ENCODE measurements at places on chromosomes 3 and 15.

DNA sequence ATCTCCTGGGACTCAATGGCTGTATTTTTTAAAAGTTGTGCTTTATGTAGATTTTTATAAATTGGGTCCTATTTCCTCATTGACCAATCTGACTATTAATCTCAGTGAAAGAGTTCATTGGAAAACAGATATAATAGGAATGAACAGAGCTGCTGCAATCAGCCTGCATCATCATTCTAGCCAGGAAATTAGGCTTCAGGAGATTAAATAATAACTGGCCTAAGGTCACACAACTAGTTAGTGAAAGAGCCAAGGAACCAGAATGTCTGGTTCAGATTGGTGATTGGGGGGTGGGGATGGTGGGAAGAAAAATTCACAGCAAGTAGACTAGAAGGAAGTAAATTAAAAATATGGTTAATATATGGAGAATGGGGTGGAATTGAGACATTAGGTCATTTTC is 180.9 kb upstream of the ROPN1 start:
- no peak for DNase-seq

- DNase-seq = no peak
Observed at GRCh38 chr3:15345608-15346137, 13.3 kb upstream of the SH3BP5 start.

- no peak for DNase-seq
Observed at GRCh38 chr3:17771177-17772017, 29.0 kb upstream of the TBC1D5 start.

DNA sequence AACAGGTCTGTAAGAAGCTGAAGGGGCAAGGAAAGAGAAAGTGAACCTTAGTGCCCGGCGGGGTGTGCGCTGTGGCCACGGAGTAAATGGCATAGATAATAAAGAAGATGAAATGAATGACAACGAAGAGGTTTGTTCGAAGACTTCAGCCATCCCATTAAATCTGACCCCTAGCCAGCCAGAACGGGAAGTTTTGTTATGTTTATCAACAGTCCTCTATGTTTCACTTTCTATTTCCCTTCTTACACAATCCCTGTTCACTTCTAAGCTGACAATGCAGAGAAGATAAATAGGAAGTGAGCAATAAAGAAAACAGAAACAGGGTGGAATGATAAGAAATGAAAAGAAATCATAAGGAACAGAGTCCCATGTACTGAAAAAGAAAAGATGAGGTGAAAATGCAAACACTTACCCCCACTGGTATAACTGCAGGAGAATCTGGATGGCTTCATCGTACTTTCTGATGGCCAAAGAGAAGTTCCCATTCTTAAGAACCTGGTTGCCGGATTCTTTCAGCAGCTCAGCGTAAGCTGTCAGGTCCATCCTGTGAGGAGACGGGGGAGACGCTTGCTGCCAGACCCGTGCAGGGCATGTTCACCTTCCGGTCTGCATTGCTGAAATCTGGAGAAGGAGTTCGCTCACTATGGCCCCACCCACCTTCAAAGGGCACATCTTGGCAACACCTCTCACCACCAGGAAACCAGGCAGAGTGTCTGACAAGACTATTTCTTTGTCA is 36.8 kb downstream of the TRANK1 start:
- peak; percentile 43 for DNase-seq

DNA sequence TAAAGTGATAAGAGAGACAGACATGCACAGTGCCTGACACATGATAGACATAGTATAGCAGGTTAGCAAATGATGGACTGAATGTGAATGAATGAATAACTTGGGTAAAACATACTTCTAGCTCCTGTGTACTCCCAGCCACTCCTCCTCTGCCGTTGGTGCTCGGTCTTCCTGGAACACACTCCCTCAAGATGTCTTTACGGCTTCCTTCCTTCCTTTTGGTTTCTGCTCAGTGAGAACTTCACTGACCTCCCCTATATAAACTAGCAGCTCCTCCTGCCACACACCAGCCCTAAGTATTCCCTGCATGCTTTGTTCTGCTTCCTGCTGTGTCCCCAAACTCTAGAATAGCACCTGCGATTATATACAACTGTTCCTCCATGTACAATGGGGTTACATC is 50.2 kb downstream of the RAD54L2 start:
- no peak for DNase-seq

DNA sequence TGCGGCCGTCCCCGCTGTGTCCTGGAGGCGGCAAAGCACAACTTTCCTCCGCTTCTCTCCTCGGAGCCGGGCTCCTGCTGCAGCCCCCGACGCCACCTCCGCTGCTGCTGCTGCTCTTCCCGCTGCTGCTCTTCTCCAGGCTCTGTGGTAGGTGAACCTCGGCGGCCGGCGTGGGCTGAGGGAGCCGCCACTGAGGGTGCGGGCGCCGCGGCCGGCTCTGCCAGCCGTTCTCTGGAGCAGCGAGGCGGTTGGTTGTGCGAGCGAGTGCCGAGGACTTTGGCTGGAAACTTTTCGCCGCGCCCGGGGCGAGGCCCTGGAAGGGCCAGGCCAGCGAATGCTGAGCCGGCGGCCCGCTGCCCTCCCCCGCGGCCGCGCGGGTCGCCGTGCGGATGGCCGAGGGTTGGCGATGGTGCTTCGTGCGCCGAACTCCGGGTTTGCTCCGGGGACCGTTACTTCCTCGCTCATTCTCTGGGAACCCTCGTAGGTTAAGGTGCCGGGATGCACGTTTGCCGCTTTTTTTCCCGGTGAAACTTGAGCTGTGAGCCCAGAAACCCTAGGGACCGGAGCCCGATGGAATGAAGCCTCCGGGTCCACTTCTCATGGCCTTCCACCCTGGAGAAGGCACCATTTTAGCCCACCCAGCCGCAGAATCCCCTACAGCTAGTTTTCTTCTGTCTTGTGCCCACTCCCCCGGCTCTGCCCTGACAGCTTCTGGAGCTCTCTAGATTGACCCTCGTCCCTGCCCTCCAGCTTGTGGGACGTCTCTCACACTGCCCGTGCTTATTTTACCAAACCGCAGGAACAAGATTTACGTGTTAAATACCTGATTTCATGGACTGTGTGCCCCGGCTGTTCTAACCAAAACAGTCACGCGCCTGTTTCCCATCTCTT is 660 bp downstream of the NECTIN3 start:
- DNase-seq = peak; percentile 26

- no peak for DNase-seq
Observed at GRCh38 chr3:16181361-16181760, 6.9 kb downstream of the GALNT15 start.

GRCh38 chr3:66572090-66572675 is 71.4 kb upstream of the LRIG1 start:
- DNase-seq = no peak

- no peak for DNase-seq
Observed at GRCh38 chr15:28191832-28192231, 92.7 kb upstream of the OCA2 start.

GRCh38 chr15:45230245-45230965 is 21.6 kb upstream of the SLC28A2 start:
- DNase-seq = no peak

DNA sequence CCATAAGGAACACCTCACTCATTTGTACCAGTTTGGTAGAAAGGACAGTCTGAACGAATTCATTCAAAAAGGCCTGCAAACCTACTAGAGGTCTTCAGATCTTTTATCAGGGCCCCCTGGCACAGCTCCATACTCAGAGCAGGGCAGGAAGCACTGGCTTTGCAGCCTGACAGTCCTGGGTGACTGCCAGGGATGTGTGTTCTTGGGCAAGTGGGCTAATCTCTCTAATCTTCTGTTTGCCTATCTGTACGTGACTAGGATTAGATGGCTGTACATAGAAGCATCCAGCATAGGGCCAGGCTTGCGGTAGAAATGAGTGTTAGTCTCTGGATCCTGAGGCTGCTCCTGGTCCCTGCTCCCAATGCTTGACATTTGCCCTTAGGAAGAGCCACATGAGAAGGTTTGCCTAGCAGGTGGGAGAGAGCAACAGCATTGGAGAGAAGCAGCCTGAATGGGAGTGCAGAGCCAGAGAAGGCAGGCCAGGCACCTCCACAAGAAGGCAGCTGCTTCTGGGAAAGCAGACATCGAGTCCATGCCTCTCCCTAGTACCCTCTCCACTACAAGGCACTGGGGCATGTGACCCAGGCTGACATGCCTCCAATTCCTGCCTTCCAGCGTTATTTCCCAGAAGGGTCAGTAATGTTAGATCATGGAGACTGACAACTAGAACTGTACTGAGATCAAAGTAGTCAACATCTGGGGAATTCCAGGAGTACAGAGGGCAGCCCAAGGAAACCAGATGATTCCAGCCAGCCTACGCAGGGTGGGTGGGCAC is 1.0 kb upstream of the CXCR6 start:
- DNase-seq = no peak

DNA sequence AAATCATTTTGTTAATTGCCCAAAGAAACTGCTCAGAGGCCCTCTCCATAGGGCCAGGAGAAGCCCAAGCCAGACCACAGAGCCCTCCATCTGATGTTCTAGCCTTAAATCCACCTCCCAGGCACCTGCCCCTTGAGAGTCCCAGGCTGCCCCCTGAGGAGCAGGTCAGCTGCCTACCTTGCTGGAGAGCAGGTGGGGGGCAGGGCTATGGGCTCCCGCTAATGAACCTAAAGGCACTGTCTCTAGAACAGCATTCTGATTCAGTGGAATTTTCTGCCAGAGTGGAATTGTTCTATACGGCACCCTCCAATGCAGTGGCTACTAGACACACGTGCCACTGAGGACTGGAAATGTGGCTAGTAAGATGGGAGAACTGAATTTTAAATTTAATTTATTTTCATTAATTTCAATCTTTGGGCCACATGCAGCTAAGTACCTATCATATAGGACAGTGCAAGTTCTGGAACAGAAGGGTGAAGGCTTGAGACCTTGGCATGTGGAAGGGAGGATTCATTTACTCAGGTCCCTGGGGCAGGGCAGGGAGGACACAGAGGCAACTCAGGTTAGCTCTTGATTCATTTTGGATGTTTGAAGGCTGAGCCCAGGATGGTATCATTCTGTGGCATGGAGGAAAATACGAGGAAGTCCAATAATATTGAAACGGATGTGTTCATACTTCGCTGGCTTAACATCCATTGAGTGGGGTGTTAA is 11.4 kb downstream of the AMOTL2 start:
- no peak for DNase-seq

DNA sequence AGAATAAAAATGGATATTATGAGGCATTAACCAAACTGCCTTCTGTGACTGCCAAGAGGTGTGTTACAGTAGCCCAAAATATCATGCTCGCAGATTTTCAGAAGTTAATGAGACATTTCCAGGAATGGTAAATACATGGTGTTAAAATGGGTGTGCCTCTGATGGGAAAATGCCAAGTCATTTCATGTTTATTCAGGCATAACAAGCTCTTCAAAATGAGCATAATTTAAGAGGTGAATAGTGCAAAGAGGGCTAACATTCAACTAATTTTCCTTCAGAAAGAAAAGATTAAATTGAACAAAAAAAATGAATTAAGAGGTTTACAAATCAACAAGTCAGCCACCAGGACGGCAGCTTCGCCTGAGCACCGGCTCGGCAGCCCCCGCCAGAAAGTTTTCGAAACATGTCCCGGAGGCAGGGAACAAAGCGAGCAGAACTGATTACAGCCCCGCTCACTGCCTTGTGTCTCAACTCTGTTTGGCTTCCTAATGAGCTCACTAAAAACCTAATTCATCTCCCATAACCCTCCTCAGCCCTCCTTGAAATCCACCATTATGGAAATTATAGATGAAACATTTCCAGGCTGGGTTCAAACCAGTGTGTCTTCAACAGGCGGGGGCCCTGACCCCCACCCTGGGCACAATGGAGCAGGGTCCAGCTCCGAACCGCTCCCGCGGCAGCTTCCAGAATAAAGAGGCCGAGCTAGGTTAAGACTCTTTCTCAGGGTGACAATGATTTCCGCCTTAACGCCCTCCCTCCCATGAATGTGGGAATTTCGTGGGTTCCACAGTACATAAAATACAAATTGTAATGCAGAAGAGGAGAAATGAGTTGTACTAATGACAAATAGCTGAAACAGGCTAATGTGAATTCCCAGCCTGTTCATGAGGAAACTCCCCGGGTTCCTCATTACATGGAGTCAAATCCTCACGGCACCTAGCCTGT is 43.9 kb downstream of the MEIS2 start:
- no peak for DNase-seq

GRCh38 chr3:197420115-197420514 is 121.7 kb upstream of the DLG1 start:
- no peak for DNase-seq

GRCh38 chr3:131591394-131592014 is 88.7 kb upstream of the MRPL3 start:
- no peak for DNase-seq

GRCh38 chr15:43194795-43195194 is 9.6 kb downstream of the CCNDBP1 start:
- DNase-seq = no peak

- no peak for DNase-seq
Observed at GRCh38 chr15:101490922-101491733, 1.6 kb upstream of the PCSK6 start.

DNA sequence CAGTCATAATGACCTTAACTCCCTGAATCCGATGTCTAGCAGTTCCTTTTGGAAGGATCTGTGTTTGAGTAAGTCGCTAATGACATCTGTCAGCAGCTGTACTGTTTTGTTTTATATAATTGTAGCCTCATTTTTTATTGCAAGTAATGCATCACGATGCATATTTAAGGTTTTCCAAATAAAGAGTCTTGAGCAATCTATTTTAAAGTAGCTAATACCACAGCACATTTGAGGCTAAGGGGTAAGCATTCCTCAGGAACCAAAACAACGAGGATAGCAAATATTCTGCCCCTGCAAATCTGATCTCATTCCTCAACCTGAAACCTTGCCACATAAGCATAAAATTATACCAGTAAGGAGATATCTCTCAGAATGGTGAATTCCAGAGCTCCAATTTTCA is 98.7 kb downstream of the TBC1D5 start:
- no peak for DNase-seq

DNA sequence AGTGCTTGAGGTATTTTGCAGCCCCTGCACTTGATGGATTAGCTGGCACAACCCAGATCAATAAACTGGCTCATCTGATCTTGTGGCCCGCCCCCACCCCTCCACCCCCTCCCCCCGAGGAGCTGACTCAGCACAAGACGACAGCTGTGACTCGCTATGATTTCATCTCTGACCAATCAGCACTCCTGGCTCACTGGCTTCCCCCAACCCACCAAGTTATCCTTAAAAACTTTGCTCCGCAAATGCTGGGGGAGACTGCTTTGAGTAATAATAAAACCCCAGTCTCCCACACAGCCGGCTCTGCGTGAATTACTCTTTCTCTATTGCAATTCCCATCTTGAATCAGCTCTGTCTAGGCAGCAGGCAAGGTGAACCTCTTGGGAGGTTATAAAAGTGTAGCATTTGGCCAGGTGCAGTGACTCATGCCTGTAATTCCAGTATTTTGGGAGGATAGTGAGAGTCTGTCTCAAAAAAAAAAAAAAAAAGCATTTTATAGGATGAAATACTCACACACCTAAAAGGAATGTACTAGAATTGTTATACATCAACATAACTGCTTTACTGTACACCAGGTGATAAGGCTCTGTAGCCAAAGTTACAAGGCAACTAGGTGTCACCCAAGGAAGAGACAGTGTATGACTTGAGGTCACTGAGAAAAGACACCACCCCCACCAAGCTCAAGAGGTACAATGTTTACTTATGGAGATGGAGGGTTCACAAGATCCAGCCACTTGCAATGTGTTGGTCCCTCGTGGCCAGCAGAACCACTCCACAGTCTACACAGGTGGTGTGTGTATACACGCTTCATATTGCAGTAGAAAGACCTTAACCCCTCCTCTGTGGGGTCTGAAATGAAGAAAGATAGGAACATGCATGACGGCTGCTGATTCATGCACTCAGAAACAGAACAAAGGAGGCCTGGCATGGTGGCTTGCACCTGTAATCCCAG is 8.6 kb downstream of the ZNF445 start:
- DNase-seq = no peak

GRCh38 chr15:101316529-101316928 is 21.5 kb upstream of the SNRPA1 start:
- DNase-seq = no peak

- DNase-seq = no peak
Observed at GRCh38 chr15:44010089-44010488, 183.3 kb downstream of the WDR76 start.

Measured in activated naive CD4-positive, alpha-beta T cell treated with anti-CD3 and anti-CD28 coated beads, Interleukin-2, amount 50 U/mL, for 16 hours (primary cell).